ENCODE measurements at places on chromosomes 3 and 15. TPM values are rescaled to one million over a fixed set of nuclear protein-coding genes. Genes with fewer than 3 reads are reported as not detected.

Gene GMNC
- total RNA-seq, result not detected

Gene SLC22A14
- 0.24 TPM for total RNA-seq

Gene PPP1R14D
- total RNA-seq, result not detected

Gene EPHA3
- 0.40 TPM for total RNA-seq

Gene SRPRB
- 53.0 TPM for total RNA-seq

Gene SPTBN5
- 2.1 TPM for total RNA-seq

Gene LYZL4
- not detected for total RNA-seq

Gene CCR2
- 0.48 TPM for total RNA-seq
